ENCODE measurements at places on chromosomes 6 and 20.

- DNase-seq = no peak
Measured at GRCh38 chr6:4649728-4650127, 126.5 kb upstream of the CDYL start.

DNA sequence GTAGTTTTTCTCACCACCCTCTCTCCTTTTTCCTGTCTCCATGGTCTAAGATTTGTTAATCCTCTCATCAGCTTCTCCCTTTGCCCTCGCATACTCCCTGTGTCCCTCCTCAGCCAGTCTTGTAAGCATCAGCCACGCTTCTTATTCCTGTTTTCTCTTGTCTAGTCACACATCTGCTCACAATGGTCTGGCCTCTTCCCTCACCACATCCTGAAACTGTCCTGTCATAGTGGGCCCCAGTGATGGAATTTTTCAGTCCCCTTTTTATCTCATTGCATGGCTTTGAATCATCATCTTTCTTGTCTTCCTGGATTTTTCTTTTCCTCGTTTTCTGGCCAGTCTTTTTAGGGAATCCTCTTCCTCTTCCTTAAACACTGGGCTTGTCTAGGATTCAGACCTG, 57.2 kb downstream of the GFRA4 start:
- no peak for DNase-seq

GRCh38 chr20:4925842-4926530, 75.3 kb downstream of the SLC23A2 start:
- no peak for DNase-seq

GRCh38 chr6:17663226-17663625, 43.5 kb downstream of the NUP153 start:
- no peak for DNase-seq

DNA sequence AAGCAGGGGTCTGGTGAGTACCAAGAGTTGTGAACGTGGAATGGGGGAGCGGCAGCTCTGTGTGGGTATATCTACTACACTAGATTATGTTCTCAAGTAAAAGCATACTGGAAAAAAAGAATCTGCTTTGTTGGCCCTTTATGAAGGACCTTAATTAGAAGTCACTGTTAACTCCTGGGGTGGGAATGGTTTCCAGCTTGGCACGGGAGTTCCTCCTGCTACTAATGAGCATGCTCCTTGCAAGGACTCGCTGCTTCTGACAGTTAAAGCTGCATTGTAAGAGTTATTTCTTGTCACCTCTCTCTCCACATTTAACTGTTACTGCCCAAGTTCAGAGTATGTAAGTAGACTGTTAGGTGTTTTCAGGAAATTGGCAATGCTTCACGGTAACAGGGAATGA, 292.7 kb downstream of the ZFAND3 start:
- DNase-seq = no peak

DNA sequence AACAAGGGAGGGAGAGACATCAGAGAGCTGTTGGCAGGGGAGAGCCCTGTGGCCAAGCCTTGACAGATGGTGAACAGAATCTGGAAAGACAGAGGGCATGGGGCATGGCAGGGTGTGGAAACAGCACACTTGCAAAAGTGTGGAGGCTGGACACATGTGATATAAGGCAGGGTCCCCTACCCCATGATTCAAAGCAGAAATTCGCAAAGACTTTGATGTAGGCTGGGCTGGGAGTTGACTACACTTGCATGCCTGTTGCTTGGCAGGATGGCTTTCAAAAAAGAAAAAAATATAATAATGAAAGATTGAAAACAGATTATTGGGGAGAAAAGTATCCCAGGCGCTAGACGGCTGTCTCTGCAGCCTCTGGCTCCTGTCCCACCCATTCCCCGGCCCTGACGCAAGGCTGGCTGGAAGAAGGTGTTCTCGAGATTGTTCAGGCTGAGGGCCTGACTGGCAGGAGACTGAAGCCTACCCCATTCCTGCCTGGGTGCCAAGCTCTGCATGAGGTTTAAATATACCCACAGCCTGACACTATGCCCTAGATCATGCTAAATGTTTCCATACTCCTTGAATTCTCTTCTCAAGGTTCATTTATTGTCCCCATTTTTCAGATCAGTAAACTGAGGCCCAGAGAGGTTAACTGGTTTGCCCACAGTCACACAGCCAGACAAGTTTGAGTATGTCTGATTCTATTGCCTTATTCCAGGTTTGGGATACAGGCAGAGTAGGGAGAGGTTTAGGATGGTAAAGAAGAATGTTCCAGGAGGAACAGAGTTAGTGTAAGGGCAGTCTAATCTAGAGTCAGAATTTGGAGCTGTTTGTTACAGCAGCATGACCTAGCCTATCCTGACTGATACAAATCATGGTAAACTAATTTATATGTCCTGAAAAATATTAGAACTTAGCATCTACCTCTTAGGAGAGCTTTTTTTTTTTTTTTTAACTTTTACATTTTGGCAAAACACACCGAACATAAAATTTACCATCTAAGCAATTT, 23.4 kb upstream of the CCN5 start:
- no peak for DNase-seq

DNA sequence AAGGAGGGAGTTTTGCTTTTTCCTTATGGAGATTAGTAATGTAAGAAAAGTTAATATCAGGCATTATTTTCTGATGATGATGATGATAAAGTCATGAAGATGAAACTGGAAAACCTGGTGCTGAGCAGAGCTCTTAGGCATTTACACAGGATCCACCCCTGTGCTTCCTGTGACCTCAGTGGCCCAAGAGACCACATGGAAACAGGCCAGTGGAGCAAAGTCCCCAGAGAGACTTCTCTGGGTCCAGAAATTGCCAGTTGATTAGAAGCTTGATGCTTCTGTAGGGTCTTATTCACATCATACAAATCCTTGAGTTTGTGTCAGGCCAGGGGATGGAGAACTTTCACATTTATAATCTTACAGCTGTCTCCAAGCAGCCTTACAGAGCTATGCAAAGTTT, 46.1 kb downstream of the SLC13A3 start:
- no peak for DNase-seq

GRCh38 chr20:58645412-58645968, 5.6 kb upstream of the STX16 start:
- no peak for DNase-seq

- no peak for DNase-seq
Measured at GRCh38 chr6:150412221-150412620, 43.4 kb downstream of the IYD start.

DNA sequence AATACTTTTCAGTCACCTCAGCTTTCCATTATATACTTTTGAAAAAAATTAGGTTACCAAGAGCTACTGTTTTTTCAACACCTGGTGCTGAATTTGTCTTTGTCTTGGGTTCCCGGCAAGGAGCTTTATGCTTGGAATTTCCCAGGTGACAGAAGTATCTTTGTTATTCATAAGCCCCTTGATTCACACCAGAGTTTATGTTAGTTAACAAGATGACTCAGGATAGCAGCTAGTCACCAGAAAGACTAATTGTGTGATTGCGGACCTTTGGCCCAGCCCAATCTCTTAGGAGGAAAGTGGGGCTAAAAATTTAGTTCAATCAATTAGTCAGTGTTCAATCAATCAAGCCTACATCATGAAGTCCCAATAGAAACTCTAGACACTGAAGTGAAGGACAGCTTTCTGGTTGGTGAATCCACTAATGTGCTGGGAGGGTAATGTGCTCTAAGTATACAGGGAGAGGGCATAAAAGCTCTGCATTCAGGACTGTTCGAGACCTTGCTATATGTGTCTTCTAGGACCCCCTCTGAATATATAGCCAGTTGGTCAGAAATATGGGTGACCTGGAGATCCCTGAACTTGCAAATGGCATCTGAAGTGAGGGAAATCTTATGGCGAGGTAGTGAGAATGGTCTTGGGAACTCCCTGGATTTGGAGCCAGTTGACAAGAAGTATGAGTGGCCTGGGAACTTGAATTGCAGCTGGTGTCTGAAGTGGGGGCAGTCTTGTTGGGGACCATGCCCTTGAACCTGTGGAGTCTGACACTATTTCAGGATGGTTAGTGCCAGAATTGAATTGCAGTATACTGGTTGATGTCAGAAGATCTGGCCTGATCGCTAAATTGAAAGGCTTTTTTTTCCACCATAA, 16.2 kb downstream of the TMEM30A start:
- no peak for DNase-seq

DNA sequence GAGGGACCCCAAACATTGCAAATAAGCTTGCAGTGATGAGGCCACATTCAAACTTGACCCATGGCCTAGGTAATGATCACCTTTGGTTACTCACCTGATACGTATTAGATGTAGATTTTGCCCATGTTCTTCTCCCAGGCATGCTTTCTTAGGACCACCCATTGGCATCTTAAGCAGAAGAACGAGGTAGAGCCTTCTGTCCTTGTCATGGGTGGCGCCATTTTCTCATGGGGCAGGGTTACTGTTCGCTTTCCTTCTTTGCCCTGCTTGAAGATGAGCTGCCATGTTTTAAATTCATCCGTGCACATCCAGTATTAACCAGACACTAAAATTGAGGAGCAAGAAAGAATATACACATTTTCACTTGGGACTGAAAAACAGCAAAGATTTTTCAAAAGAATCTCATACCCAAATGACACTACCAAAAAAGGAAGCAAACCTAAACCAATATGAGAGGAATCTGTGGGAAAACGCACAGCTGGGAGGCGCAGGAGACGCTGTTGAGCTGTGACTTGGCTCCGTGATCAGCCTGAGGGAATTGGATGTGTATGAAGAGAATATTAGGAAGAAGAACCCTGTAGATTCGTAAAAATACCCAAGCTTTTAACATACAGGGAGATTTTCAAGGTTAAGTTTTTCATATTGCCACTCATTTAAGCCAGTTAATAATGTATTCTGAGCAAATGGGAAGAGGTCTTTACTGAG, 36.6 kb downstream of the GMPR start:
- no peak for DNase-seq

GRCh38 chr20:31894980-31895675, 24.7 kb downstream of the TTLL9 start:
- no peak for DNase-seq

DNA sequence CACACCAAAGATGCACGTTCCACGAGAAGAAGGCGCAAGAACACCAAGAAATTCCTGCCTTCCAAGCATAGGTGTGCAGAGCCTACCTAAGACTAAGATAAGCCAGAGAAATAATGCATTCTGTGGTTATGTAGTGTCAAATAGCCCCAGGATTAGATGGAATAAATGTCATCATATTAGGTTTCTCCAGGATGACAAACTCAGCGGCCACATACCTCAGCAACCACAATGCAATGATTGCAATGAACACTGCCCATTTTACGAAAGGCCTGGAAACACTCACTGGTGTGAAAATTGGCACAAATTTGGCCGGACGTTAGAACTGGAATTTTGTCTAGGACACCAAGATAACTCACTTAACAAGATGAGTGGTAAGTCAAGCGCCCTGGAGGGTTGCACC, 129.7 kb downstream of the SLC22A3 start:
- DNase-seq = no peak

GRCh38 chr20:63081831-63082230, 75.1 kb upstream of the BHLHE23 start:
- DNase-seq = no peak

GRCh38 chr6:21555197-21555596, 38.4 kb upstream of the SOX4 start:
- DNase-seq = no peak

GRCh38 chr20:4813076-4813862, 91.6 kb downstream of the PRND start:
- DNase-seq = no peak

DNA sequence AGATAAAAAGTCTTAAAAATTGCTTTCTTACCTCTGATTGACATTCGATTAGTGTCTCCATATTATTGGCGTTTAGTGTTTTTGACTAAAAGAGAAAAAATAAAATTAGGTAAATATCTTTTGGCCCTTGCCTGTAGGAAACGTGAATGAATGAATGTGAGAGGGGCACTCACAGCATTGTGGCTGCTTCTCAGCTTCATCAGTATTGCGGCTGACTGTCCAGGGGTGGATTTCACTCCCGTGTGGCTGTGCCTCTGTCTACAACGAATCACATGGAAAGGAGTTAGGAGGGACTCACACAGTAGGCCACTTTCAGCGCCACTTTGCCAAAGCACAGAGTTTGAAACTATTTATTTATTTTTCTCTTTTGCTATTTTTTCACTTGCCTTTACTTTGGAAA, 844 bp downstream of the TAGAP start:
- DNase-seq = no peak

- no peak for DNase-seq
Measured at GRCh38 chr6:110322874-110323242, 35.3 kb downstream of the METTL24 start.

DNA sequence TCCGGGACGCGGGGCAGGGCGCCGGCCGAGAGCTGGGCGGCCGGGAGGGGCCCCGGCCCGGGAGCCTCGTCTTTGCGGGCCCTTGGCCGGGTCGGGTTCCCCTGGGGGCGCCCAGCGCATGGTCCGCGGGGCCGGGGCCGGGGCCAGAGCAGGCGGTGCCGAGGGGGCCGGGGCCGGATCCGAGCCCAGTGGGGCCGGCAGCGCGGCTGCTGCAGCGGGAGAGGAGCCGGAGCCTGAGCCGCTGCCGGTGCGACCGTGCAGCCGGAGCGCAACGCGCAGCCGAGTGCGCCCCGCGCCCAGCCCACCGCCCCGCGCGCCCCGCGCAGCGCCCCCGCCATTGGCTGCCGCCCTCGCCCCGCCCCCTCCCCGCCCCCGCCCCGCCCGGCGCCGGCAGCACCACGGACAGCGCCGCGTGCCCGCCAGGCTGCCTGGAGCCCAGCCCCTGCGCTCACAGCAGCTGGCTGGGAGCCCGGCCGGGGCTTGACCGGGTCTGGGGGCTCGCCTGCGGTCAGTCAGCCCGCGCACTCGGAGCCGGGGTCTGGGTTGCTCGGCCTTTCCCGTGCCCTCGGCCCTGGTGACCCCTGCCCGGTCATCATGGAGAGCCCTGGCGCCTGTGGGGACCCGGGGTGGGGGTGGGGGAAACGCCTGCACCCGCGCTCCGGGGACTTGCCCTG, at the start of gene HRH3:
Gene HRH3 (minus strand): TSS at position 287 of the 674 bp plus-strand sequence. CDS start 308 bp downstream, outside the sequence.
- DNase-seq = peak; percentile 86
